ENCODE measurements at places on chromosomes 16 and 17.

- DNase-seq: no peak
Observed at GRCh38 chr17:44924107-44924544, 8.8 kb upstream of the GFAP start.

GRCh38 chr16:64621616-64622015 is 500.2 kb downstream of the CDH11 start:
- no peak for DNase-seq

- DNase-seq: peak; percentile 86
Observed at GRCh38 chr17:63425483-63425882, 20.6 kb downstream of the CYB561 start.

GRCh38 chr16:82882982-82883835 is 256.4 kb downstream of the CDH13 start:
- no peak for DNase-seq

GRCh38 chr17:40791111-40791510 is 8.6 kb downstream of the KRT28 start:
- DNase-seq: peak; percentile 89

- DNase-seq: no peak
Observed at GRCh38 chr17:31002047-31002446, 31.2 kb downstream of the RNF135 start.

GRCh38 chr17:69870091-69870530 is 204.9 kb upstream of the KCNJ16 start:
- no peak for DNase-seq

Data from skin of body (tissue), 3 donors.